Left renal pelvis (tissue), 4 donors: ENCODE measurements at places on chromosomes 3 and 15.

DNA sequence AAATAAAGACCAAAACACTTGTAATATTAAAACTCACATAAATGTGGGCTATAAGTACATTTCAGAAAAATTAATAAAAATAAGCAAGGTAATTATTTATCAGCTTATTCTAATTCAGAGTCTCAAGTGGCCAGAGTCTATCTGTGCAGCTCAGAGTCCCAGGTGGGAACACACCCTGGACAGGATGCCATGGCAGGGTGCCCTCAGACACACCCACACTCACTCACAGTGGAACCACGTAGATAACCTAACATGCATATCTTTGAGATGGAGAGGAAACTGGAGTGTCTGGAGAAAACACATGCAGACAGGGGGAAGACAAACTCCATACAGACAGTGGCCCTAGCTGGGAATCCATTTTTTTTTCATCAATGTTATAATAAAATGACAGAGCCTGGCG, 37.2 kb downstream of the FSIP1 start:
- DNase-seq: no peak

GRCh38 chr15:68028137-68028887, 25.8 kb upstream of the PIAS1 start:
- DNase-seq: no peak

DNA sequence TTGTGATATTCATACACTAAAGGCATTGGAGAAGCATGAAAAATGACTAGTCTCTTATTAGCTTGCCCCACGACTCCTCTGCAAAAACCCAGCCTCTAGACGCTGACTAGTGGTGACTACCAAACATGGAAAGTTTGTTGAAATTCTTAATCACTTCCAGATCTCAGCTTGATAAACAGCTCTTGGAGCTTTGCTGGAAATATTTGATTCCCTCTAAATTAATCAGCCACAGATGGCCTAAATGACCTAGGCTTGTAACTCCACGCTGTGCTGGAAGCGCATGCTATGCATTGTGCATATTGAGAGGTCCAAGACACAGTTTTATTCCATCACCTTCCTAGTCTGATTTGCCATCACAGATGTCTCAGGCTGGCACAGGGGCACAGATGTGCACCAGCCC, 244.7 kb upstream of the ST8SIA2 start:
- DNase-seq: no peak

- DNase-seq: no peak
Measured at GRCh38 chr3:178465260-178466180, 70.7 kb upstream of the KCNMB2 start.

DNA sequence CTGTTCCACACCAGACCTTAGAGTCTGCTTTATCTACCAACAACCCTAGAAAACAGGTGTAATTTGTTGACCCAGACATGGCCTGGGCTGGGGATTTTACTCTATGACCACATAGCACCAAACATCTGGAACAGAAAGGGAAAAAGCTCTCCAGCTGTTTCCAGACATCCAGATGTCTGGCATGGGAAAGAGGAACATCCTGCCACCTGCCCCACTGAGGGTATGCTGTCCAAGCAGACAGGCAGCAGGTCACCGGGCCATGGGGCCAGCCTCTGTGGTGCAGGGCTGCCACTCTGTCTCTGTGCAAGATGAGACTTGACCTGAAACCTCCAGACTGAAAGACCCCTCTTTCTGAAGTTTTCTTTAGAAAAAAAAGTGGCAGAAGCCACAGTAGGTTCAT, 359.3 kb upstream of the ICE2 start:
- DNase-seq: no peak

- no peak for DNase-seq
Measured at GRCh38 chr3:127984241-127984975, 67.8 kb upstream of the SEC61A1 start.

GRCh38 chr3:195356151-195357086, 85.5 kb upstream of the XXYLT1 start:
- DNase-seq: no peak

GRCh38 chr15:75182187-75183131, 19.2 kb upstream of the C15orf39 start:
- DNase-seq: no peak

DNA sequence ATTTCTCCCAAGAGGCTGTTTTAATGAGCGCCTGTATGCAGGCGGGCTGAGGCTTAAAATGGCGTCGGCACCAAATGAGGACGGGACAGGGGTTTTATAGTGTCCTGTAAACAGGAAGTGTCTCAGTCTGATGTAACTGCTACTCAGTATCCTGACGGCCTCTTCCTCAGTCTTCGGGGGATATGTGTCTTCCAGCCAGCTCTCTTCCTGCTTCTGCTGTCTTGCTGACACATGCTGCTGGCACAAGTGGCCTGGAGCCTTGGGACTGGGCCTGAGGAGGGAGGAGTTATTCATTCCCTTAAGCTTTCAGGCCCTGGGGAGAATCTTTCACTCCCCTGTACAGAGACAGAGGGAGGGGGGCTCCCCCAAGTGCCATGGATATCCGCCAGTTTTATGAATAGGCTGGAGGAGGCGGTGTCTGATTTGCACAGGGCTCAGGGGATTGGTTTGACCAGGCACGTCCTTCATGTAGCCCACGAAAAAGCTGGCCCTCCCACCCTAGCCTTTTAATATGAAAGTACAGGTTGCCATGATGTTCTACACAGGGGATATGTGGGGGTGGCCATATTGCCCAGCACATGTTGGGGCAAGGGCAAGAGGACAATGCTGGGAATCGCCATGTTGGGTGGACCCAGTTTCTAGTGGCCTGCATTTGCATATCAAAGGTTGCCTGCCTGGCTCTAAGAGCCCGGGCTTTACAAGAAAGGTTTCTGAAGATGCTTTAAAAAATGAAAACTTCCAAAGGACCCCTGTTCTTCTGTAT, 19.9 kb downstream of the NDUFB4 start:
- no peak for DNase-seq

GRCh38 chr3:127307916-127308315, 20.1 kb upstream of the PRR20G start:
- no peak for DNase-seq

GRCh38 chr3:179116816-179117215, 31.3 kb upstream of the PIK3CA start:
- DNase-seq: no peak

DNA sequence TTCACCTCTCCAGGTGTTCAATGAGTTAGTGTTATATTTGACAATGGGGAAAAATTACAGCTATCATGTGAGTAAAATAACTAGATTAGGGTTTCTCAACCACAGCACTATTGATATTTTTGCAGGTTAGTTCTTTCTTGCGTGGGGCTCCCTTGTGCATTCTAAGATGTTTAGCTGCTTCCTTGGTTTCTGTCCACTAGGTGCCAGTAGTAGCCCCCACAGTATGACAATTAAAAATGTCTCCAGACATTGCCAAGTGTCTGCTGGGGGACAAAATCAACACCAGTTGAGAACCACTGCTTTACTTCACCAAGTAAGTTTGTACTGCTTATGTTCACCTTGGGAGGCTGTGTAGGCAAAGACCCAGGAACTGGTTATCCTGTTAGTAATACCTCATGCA, 618.7 kb downstream of the EDEM1 start:
- DNase-seq: no peak

DNA sequence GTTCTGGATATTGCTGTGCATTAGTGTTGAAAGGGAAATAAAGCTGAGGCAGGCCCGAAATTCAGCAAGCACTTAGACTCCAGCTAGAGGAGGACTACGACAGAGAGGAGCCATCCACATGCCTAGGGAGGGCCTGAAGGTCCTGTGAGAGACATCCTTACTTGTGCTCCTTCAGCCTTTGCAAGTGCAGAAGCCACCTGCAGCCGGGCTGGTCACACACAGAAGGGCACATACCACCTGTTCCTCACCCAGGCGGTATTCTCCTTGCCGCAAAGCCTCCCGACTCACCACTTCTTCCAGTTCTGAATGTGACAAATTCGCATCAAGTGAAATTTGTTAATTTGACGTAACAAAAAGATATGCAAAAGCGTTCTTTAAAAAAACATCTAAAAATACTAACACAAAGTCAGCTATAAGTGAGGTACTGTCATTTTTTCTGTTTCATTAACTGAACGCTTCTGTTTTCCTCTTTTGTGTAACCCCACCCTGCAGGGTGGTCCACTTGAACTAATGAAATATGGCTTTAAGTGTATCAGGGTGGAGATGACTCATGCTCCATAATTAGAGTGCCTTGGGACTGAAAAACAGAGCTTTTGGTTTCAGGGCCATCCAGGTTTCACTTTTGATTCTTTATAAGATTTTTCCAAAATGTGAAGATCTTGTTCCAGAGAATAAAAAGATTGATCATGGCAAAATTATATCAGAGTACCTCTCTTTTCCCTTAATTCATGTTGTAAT, 467.9 kb upstream of the ATP11B start:
- no peak for DNase-seq

GRCh38 chr15:32838820-32839219, 121.0 kb downstream of the GREM1 start:
- no peak for DNase-seq

DNA sequence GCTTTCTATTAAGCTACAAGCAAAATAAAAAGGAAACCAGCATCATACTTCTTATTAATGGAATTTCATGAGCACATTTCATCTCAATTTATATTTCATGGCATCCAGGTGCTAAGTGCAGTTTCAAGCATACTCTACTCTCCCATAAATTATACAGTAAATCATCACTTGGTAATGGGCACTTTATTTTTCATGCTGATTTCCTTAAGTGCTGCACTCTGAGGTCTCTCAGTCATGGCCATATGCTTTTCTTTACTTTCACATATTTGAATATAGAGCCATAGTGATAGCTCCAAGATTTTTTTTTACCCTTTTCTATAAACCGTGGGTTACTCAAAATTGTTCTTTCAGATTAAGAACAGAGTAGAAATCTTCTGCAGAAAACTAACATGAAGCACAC, 1505.7 kb upstream of the CADM2 start:
- DNase-seq: no peak

GRCh38 chr15:75178938-75179745, 22.5 kb upstream of the C15orf39 start:
- DNase-seq: no peak

DNA sequence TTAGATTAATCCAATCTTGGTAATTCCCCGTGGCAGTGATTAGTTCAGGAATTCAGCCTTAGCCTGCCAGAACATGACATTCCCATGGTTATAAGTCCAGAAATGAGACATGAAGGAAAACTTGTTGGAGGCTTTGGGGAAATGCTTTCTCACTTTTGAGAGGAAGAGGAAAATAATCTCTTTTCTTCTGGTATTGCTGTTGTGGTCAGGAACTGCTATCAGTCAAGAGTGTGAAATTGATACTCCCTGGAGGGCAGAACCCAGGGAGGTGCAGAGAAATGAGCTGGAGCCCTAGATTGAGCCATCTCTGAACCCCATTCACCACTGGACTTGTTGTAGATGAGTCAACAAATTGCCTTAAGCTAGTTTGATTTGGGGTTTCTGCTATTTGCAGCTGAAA, 38.6 kb upstream of the APH1B start:
- DNase-seq: no peak

- DNase-seq: no peak
Measured at GRCh38 chr3:117661818-117662095, 952.2 kb downstream of the TUSC7 start.
